ENCODE measurements at places on chromosomes 2 and 18.

DNA sequence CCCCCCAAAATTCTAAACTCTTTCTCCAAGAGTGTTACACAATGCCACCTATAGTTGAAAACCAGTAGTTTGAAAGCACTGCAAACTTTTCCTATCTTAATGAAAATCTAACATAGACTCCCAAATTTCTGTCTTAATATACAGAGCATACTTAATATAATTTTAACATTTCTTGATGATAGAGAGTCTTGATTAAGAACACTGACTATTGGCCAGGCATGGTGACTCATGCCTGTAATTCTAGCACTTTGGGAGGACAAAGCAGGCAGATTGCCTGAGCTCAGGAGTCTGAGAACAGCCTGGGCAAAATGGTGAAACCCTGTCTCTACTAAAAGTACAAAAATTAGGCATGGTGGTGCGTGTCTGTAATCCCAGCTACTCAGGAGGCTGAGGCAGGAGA is 34.2 kb downstream of the ASXL2 start:
- peak; percentile 54 for DNase-seq

- peak; percentile 74 for DNase-seq
Measured at GRCh38 chr2:149989447-149990063, 402.0 kb upstream of the MMADHC start.

DNA sequence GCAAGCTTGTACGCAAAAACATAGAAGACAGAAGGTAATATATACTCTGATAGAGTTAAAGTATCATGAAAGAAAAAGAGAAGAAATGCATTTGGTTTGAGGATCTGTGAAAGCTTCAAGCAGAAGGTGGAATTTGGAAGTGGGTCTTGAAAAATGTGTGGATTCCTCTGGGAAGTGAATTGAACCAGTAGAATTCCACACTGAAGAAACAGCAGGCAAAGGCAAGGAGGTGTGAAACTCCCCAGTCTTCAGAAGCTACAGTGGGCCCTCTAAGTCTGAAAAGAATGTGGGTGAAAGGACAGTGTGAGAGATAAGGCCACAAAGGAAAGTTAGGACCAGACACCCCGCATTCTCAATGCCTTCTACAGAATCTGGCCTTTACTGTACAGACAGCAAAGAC is 25.6 kb downstream of the COBLL1 start:
- no peak for DNase-seq

DNA sequence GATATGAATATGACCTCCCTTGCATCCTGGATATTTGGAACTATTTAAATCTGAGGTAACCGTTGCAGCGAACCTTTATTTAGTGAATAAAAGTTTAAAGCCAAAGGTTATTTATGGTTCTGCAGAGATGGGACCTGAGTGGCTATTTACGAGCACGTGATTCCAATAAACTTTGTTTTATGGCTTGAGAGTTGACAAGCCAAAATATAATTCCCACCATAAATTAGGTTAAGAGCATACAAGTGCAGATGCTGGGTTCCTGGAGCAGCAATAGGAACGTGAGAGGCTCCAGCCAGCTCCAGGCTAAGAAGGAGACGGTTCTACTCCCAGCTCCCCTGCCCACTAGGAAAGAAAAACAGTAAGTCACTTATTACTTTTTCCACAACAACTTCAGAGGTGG is 5.2 kb upstream of the HOXD4 start:
- peak; percentile 28 for DNase-seq

DNA sequence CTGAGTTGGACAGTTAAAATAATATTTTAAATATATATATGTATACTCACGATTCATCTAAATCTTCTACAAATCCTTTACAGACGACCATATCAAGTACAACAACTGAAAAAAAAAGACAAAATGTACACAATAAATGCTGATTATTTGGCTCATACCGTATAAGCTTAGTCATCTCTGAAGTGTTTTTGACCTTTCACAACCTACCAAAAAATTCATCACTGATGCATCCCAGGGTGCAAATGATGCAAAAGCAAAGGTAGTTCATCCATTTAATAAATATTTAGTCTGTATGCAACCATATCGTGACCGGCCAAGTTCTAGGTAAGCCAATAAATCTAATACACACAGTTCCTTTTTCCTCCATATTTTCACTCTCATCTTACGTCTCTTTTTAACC is 1.1 kb downstream of the TMX3 start:
- DNase-seq = no peak

DNA sequence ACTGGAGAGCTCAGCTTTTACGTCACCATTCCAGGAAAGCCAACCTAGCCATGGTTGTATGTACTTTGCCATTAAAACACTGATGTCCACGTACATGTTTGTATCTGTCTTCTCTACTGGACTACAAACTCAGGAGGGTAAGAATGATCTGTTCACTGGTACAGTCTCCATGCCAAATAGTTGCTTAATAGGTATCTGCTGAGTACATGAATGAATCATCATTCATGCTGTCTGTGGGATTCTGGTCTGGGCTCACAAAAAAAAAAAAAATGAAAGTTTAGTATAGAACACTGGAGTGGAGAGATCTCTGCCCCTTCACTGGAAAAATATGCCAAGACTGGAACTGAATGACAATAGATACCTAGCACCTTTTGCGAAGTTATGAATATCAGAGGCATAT is 102.6 kb upstream of the ITGA4 start:
- DNase-seq = peak; percentile 85

DNA sequence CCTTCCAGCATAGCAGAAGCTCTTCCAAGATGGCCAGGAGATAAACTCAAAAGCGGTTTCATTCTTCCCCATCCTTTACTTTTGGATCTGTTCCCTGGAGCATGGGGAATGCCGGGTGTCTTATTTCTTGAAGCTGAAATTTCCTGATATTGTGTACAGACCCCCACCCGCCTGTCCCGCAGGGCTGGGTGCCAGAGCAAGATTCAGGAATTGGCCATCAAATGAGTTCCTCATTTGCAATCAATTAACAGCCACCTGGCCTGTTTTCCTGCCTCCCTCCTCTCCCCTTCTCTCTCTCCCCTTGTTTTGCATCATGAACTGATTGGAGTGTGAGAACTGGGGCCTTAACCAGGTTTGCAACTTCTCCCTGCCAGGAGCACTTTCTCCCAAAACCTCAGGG is 202.1 kb downstream of the SH3RF3 start:
- DNase-seq = peak; percentile 78

GRCh38 chr2:2587354-2587753 is 256.3 kb upstream of the MYT1L start:
- DNase-seq = no peak

GRCh38 chr2:83725735-83726134 is 733.3 kb downstream of the SUCLG1 start:
- DNase-seq = no peak

- DNase-seq = no peak
Measured at GRCh38 chr2:19282305-19282704, 76.1 kb downstream of the OSR1 start.

- peak; percentile 13 for DNase-seq
Measured at GRCh38 chr2:96353032-96353561, 17.5 kb downstream of the NCAPH start.

DNA sequence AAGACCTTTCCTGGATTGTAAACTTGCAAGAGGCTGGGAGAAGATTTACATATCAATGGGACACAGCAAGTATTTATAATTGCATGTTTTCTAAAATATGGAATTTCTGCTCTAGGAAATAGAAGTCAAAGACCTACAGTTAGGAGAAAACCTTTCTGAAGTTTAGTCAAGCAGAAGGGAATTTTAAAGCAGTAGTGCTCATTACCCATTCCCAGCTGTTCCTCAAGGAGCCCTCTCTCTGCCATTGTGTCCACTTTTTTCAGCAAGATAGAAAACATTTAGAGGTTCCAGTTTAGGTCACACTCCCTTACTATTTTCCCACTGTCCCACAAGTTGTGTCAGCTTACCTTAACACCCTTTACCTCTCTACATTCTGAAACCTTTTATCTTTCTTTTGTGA is 584.0 kb upstream of the CHAC2 start:
- no peak for DNase-seq

- peak; percentile 17 for DNase-seq
Measured at GRCh38 chr2:149799013-149799705, 211.6 kb upstream of the MMADHC start.

GRCh38 chr18:74937291-74937690 is 271.6 kb downstream of the PTGR3 start:
- DNase-seq = no peak

- no peak for DNase-seq
Measured at GRCh38 chr18:32049393-32050171, 31.0 kb downstream of the RNF125 start.

DNA sequence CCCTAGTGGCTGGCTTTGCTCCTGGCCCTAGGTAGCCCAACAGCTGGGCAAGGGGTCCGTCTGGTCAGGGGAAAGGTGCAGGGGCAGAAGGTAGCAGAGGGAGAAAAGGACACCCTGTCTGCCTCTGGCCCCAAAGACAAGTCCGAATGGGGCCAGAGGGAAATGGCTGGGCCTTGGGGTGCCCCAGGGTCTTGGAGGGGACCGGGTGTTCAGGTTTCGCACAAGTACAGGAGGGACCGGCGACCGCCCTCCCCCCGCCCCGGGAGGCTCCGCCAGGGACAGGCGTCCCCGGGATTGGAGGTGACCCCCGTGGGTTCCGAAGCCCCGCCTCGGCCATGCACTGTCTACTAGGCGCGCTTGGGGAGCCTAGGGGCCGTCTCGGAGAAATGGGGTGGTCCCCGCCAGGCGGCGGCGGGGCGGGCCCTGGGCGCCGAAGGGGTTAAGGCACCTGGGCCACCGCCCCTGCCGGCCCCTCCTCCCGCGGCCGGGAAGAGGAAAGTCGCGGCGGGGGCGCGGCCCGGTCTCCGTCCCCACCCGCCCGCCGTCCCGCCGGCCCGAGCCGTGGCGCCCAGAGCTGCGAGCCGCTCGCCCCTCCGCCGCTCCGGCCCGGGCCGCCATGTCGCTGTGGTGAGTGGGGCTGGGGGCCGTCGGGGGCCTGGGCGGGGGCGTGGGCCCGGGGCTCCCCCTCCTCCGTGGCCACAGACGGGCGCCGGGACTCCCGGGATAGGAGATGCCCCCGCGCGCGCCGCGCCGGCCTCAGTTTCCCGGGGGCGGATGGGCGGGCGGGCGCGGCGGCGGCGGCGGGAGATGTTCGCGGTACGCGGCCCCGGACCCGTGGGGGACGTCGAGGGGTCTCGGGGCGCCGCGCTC is at the start of gene B3GNT7:
B3GNT7 (plus strand) TSS at position 523 of the 870 bp plus-strand sequence; CDS start at position 617, 94 bp downstream.
- DNase-seq = no peak

GRCh38 chr2:181178823-181179412 is 198.5 kb downstream of the UBE2E3 start:
- no peak for DNase-seq

- DNase-seq = peak; percentile 32
Measured at GRCh38 chr2:160332318-160332717, 132.2 kb upstream of the ITGB6 start.

- DNase-seq = no peak
Measured at GRCh38 chr2:218476676-218477075, 57.8 kb downstream of the VIL1 start.

DNA sequence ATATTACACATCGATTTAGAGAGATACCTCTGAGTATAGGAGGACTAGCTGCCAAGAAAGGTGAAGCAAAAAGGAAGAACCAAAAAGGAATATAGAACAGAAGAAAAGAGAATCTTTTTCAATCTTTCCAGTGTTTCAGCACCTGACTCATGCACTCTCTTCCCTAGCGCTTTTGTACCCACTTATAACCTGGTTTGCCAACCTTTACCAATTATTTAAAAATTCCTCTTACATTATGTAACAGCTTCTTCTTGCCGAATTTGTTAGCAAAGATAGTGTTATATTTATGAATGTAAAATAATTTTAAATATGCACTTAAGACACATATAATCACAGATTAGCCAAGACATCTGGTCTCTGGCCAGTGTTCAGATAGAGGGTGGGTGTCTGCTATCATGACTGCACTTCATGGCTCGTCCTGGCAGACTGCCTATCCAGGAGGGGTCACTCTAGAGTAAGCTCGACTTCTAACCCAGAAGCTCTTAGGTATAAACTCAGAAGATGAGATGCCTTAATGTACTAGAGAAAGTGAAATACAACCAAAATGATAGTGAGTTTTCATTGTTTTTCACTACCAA is 122.9 kb downstream of the ATAD2B start:
- DNase-seq = peak; percentile 47

- DNase-seq = peak; percentile 6
Measured at GRCh38 chr18:49812286-49813068, 856 bp downstream of the ACAA2 start.

DNA sequence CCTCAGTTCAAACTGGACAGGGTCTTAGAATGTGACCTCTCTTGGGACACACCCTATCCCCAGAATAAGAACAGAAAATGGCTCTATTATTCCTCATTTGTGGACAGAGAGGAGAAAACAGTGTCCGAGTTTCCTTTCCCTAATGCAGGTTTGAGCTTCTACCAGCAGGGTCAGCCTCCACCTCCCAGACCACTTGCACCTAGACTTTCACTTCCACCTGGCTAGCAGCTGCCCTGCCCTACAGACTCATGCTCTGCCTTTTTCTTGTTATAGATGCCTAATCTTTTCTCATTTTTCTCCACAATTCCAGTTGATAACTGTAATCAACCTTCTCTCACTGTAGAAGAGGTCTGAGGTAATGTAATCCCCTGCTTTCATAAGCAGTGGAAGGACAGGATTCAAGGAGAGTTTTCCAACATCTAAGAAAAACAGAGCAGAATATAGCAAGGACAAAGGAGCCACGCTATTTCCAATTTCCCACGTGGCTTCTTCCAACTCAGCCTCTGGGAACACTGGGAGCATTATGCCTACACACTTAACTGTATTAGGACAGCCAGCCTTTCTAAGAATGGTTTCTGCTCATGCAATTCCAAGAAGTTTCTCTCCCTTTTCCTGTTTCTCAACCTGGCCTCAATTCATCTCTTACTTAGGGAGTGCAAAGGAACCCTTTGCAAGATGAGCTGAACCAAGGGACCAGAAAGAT is 239.8 kb downstream of the BCL11A start:
- no peak for DNase-seq

- DNase-seq = no peak
Measured at GRCh38 chr18:37566479-37567060, 972 bp upstream of the CELF4 start.

DNA sequence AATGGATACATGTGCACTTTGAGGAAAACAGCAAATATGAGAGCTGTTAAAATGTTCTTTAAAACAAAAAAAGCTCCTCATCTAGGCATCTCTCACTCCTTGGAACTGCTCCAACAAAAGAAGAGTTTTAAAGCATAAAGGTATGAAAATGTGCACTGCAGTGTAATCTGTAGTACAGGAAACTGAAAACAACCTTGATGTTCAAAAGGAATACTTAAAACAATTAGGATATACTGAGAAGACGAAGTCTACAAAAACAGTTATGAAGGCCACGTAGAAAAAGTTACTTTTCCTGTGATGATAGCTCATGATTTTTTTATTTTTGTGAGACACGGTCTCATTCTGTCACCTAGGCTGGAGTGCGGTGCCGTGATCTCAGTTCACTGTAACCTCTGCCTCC is 2.1 kb upstream of the GPR75 start:
- DNase-seq = no peak

DNA sequence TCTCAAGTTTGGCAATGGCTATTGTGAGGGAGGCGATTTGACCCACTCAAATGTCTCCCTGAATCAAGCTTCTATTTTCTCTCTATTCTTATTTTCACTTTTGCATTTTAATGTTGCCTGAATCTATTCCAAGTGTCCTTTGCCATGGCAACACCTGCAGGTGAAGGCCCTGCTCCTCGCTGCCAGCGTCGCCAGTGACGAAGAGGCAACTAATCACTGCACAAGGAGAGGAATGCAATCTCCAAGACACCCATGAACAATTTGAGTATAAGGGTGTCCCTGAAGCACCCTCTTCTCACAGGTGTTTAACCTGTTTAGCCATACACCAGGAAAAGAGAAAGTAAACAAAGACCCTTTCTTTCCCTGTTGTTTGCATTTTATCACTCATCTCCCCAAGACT is 165.6 kb upstream of the VRK2 start:
- no peak for DNase-seq

Data from fibroblast of skin of abdomen (primary cell).